ENCODE measurements at places on chromosomes 2 and 18.

DNA sequence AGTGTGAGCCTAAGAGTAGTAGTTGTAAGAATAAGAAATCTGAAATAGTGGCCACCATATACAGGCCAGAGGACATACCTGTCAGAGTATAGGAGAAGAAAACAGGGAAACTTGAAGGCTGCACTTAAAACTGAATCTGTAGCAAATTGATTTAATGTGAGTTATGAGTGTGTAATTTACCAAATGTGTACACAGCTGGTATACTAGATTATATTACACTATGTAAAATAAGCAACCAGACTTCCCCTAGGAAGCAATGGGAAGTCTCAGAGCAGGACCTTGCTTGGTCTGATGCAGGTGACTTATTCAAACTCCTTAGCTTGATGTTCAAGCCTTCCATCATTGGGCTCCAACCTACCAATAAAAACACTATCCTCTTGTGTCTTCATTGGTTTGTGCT, 17.3 kb upstream of the EPC2 start:
- no peak overlapping the region for H3K4me3 ChIP-seq
- peaks cover 25% of the 10 kb centered on the region for H3K4me1 ChIP-seq
- DNase-seq = peak; percentile 55
- peak overlapping the region; percentile 74 for H3K27ac ChIP-seq
- no peaks in the 10 kb centered on the region for H3K27me3 ChIP-seq
- no peaks in the 10 kb centered on the region for H3K36me3 ChIP-seq

DNA sequence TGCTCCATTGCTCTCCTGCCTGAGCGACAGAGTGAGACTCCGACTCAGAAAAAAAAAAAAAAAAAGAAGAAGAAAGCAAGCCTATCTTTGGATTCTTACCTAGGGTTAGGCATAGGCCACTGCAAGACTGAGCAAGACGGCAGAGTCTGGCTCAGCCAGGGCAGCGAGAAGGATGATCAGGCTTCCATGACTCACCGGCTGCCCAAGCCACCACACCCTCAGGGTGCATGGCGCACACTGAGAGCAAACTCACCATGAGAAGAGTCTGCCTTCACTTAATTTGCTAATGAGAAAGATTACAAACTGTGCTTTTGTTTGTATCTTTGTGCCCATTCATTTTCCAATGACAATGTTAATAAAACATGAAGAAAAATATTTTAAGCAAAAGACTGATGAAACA, 8.2 kb downstream of the FAM110C start:
- no peaks in the 10 kb centered on the region for H3K27me3 ChIP-seq
- no peak for DNase-seq
- no peaks in the 10 kb centered on the region for H3K4me1 ChIP-seq
- no peak overlapping the region for H3K27ac ChIP-seq
- H3K4me3 ChIP-seq = no peak overlapping the region

GRCh38 chr2:169653636-169654035, 40.6 kb downstream of the CFAP210 start:
- H3K4me3 ChIP-seq = no peak overlapping the region
- H3K4me1 ChIP-seq = no peaks in the 10 kb centered on the region
- no peaks in the 10 kb centered on the region for H3K36me3 ChIP-seq
- no peaks in the 10 kb centered on the region for H3K27me3 ChIP-seq
- DNase-seq = no peak

DNA sequence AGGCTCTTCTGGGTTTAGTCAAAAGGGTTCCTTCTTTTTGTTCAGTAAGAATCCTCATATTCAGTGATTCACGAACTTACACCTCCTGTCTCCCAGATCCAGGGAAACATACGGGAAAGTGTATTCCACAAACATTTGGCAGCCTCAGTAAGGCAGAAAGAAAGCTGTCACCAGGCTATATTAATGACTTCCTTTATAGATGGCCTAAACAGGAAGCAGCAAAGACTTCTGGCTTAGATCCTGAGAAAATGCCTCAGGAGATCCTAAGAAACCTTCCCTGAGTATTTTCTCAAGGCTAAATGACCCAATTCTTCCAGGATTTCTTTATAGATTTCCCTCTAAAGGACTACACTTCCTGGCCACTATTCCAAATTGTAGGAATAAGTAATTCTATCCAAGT, 1995.5 kb upstream of the CELF4 start:
- no peaks in the 10 kb centered on the region for H3K4me1 ChIP-seq
- no peak overlapping the region for H3K4me3 ChIP-seq
- H3K27me3 ChIP-seq = no peaks in the 10 kb centered on the region
- no peak for DNase-seq
- no peak overlapping the region for H3K27ac ChIP-seq

DNA sequence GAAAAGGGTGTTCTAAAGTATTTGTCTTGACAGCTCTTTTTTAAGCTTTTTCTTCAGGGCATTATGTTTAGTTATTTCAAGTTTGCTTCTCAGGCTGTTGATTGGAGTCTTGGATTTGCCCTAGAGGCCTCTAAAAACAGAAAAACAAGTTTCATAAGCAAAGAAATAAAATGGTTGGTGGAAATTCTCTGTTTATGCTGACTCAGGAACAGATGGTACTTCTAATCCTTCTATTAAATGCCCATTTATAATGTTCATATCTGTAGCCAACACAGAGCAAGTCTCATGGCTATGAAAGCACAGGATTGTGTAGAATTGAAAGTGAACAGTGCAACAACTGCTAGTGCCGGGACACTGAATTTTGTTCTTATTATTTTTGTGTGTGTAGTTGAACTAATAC, 60.4 kb downstream of the KCNJ3 start:
- H3K27ac ChIP-seq = no peak overlapping the region
- H3K4me1 ChIP-seq = no peaks in the 10 kb centered on the region
- no peaks in the 10 kb centered on the region for H3K27me3 ChIP-seq
- no peaks in the 10 kb centered on the region for H3K36me3 ChIP-seq
- no peak for DNase-seq

DNA sequence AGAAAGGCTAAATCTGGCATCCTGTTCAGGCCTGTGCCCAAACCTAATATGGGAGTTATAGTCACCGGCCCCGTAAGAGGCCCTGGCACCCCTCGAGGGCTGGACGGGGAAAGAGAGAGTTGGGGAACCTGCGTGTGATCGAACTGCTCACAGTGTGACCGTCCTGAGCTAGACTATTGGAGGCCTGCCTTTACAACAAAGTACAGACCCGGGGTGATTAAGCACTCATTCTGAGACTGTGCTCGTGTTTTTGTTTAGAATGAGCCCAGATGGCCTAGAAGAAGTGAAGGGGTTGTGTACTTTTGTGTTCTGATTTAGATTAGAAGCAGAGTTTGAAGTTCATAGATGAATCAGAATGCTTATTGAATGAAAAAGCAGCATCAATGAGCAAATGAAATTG, 115.3 kb downstream of the ACOXL start:
- H3K4me1 ChIP-seq = peaks cover 10% of the 10 kb centered on the region
- no peaks in the 10 kb centered on the region for H3K36me3 ChIP-seq
- no peaks in the 10 kb centered on the region for H3K27me3 ChIP-seq
- H3K27ac ChIP-seq = no peak overlapping the region
- DNase-seq = no peak

DNA sequence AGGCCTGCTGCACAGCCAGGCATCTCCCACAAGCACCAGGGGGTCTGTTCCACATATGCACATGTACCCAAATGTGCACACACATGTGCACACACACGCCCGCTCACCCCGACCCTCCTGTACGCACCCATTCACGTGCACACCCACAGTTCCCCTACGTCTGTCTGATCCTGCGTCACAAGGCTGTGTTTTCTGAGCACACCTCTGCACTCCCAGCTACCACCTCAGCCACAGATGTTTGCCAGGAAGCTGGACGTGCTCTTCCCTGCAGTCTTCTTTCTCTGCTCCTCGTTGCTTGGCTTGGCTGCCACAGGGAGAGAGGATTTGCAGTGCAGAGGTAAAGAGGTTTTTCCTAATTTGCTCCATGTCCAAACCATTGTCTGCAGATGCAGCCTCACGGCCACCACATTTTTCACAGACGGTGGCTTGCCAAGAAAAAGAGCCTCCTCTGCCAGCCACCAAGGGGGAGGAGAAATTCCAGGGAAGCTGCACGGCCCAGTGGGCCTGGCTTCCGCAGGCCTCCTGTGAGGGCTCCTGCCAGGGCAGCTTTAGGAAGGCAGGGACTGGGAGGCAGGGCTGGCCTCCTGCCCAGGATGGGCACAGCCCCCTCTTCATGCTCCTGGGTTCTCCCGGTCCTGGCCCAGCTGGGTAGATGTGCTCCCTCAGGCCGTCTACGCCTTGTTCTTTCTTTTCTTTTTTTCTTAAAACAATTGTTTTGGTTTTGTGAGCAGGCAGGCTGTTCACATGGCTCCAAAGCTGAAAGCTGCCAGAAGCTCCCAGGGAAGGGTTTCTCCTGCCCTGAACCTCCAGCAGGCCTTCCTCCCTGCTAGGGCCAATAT, 29.3 kb upstream of the HS6ST1 start:
- H3K4me1 ChIP-seq = peaks cover 5% of the 10 kb centered on the region
- no peaks in the 10 kb centered on the region for H3K27me3 ChIP-seq
- H3K36me3 ChIP-seq = no peaks in the 10 kb centered on the region
- DNase-seq = no peak

DNA sequence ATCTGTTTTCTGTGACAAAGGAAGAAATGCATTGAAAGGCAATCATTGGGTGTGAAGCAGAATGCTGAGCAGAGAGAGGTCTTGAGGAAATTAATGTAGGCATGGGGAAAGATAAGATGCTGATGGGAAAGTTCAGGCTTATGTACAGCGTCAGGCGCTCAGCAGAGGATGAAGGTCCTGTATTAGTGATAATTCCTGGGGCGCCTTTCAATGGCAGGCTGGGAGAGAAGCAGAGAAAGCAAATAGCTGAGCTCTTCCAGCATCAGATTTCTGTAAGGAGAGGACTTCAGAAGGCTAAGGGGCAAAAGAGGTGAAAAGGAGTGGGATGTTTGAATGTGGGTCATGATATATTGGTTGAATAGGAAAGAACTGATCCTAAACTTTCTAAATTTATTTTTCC, 129.8 kb downstream of the HNMT start:
- no peaks in the 10 kb centered on the region for H3K4me1 ChIP-seq
- no peaks in the 10 kb centered on the region for H3K27me3 ChIP-seq
- H3K36me3 ChIP-seq = no peaks in the 10 kb centered on the region
- no peak for DNase-seq
- H3K27ac ChIP-seq = no peak overlapping the region
- H3K4me3 ChIP-seq = no peak overlapping the region

- peaks cover 23% of the 10 kb centered on the region for H3K4me1 ChIP-seq
- no peak overlapping the region for H3K27ac ChIP-seq
- H3K27me3 ChIP-seq = no peaks in the 10 kb centered on the region
- DNase-seq = no peak
- peaks cover 35% of the 10 kb centered on the region for H3K36me3 ChIP-seq
Measured at GRCh38 chr2:134362152-134362668, 108.3 kb downstream of the MGAT5 start.

DNA sequence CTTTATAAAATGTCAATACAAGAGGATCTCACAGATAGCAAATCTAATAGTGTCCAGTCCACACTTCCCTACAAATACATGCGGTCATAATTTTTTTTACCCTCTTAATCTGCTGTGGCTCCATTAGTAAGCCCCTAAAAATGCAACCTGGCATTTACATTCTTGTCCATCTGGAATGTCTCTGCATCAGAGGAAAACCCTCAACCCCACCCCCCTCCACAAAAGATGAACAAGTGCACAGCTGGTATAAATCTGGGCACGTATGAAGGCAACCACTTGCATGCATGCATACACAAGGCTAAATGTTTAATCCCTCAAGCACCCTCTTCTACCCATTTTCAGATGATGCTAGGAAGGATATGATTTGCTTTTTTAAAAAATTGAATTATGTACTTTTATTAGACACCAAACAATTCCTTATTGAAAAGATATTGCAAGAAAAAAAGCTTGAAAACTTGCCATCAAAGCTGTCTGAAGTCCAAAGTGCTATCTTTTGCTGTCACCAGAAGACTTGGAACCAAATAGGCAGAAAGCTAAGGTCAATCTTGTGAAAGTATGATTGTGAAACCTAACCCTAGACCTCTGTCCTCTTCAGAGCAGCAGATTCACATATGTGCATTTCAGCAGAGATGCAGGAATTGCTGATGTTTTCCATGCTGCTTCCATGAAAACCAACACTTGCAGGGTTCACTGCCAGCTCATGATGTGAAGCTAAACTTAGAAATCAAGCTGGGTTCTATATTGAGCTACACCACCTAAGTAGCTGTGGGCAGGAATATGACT, 39.0 kb downstream of the IRS1 start:
- H3K27me3 ChIP-seq = no peaks in the 10 kb centered on the region
- peak; percentile 71 for DNase-seq
- peak overlapping the region; percentile 98 for H3K27ac ChIP-seq
- no peak overlapping the region for H3K4me3 ChIP-seq
- H3K4me1 ChIP-seq = peaks cover 51% of the 10 kb centered on the region
- H3K36me3 ChIP-seq = peaks cover 33% of the 10 kb centered on the region

DNA sequence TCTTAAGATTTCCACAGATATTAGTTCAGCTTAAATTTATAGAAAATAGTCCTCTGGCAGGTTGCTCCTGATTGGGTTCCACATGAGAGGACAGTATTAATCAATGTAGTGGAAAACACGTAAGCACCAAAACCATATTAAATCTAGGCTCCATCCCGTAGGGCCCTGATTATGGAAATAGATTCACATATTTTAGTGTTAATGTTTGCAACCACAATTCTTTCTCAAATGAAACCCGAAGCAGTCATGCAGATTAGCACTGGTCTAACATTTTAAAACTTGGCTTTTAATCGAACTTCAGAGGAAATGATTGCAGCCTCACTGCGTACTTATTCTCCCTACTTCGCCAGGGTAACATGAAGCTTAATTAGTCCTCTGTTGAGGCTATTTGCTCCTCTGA, 60.9 kb downstream of the METTL4 start:
- no peak for DNase-seq
- peaks cover 9% of the 10 kb centered on the region for H3K4me1 ChIP-seq
- H3K36me3 ChIP-seq = no peaks in the 10 kb centered on the region
- no peaks in the 10 kb centered on the region for H3K27me3 ChIP-seq
- no peak overlapping the region for H3K27ac ChIP-seq
- H3K4me3 ChIP-seq = no peak overlapping the region

DNA sequence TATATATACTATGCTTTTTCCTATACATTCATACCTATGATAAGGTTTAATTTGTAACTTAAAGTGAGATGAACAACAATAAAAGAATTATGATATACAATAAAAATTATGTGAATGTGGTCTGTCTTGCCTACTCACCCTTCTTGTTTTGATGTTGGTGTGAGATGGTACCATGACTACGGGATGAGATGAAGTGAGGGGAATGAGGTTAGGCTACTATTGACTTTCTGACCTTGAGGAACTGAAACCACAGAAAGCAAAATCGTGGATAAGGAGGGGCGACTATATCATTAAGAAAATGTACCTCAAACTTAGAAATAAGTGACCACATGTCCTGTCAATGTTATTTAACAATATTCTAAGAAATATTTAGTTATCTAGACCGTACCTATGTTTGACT, 103.9 kb upstream of the PPP1CB start:
- no peak overlapping the region for H3K4me3 ChIP-seq
- H3K27me3 ChIP-seq = no peaks in the 10 kb centered on the region
- H3K4me1 ChIP-seq = peaks cover 55% of the 10 kb centered on the region
- no peaks in the 10 kb centered on the region for H3K36me3 ChIP-seq

- H3K4me3 ChIP-seq = no peak overlapping the region
- H3K27me3 ChIP-seq = no peaks in the 10 kb centered on the region
- no peaks in the 10 kb centered on the region for H3K4me1 ChIP-seq
- DNase-seq = no peak
Measured at GRCh38 chr2:50514901-50515300, 517.0 kb downstream of the NRXN1 start.
